ENCODE measurements at places on chromosomes 16 and 17.

DNA sequence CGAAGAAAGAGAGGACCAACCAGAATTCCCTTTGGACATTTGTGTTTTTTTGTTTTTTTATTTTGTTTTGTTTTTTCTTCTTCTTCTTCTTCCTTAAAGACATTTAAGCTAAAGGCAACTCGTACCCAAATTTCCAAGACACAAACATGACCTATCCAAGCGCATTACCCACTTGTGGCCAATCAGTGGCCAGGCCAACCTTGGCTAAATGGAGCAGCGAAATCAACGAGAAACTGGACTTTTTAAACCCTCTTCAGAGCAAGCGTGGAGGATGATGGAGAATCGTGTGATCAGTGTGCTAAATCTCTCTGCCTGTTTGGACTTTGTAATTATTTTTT is 3.6 kb downstream of the SOX9 start:
- no peak for DNase-seq

- DNase-seq: no peak
These were observed 4.3 kb downstream of the YBX2 start for GRCh38 chr17:7290166-7290565.

DNA sequence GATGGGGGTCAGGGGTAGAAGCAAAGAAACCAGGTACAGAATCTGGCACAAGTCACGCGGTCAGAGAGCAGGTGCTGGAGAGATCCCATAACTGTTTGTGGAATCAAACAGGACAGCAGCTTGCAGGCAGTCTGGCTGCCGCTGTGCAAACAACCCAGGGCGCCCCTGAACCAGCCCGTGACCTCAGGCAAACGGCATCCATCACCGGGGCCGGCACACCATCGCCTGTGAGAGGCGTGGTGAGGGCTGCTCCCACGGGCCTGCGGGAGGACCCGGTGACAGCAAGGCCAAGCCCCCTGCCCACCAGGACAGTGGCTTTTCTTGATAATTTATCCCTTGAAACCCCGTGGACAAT is 47.9 kb downstream of the CBFA2T3 start:
- no peak for DNase-seq

DNA sequence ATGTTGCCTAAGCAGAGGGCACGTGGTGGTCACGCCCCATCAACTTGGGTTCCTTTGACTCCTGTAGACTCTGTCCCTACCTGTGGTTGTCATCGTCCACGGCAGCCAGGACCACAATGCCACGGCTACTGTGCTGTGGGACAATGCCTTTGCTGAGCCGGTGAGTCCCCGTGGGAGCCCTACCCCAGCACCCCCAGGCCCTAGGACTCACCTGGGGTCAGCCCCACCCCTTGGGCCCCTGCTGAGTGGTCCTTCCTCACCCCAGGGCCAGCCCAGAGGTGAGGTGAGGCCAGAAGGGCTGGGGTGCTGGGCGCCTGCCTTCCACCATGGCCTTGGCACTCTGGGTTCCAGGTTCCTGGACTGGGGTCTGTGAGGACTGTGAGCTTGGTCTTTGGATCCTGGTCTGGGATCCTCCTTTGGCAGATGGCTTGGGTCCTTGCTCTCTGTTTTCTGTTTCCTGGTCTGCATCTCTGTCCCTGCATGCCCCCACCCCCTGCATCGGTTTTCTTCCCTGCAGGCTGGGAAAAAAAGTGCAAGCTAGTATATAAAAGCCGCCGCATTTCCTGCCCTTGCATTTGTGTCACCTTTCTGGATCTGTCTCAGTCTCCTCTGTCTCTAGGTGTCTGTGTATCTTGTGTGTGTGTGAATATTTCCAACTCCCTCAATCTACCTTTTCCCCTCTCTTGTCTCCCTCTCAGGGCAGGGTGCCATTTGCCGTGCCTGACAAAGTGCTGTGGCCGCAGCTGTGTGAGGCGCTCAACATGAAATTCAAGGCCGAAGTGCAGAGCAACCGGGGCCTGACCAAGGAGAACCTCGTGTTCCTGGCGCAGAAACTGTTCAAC is 17.5 kb downstream of the STAT5A start:
- no peak for DNase-seq
